ENCODE measurements at places on chromosomes 12 and 14.

- DNase-seq, result no peak
Observed at GRCh38 chr12:65597527-65597926, 226.8 kb upstream of the HMGA2 start.

DNA sequence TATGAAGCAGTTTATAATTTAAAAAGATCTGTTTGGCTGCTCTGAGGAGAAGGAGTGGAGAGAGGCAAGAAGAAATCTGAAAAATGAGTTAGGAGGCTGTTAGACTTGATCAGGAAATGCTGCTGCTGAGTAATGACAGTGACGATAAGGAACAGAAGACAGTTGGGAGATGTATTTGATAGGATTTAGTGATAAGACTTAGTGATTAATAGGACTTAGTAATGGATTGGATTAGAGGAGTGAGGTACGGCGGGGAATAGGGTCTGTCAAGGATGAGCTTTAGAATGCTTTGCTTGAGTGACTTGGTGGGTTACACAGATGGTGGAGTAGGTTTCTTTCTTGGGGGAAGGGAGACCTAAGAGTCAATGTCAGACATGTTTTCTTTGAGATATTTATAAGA is 31.7 kb downstream of the UNC79 start:
- DNase-seq, result no peak

DNA sequence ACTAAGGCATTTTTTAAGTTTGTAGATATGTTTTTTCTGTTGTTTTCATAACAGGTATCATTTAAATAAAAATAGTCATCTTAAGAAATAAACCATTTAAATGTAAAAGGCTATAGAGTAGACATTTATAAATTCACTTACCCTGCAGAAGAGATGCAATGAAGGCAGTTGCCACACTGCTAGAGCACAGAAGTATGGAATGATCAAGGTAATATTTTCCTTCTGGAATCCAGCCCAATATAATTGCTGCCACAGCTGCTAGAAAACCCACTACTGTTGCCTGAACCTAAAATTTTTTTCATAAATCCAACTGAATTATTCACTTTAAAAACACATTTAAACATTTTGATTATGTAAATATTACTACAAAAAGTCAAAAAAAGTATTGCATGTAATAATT is 69.2 kb downstream of the SLC41A2 start:
- DNase-seq, result no peak

DNA sequence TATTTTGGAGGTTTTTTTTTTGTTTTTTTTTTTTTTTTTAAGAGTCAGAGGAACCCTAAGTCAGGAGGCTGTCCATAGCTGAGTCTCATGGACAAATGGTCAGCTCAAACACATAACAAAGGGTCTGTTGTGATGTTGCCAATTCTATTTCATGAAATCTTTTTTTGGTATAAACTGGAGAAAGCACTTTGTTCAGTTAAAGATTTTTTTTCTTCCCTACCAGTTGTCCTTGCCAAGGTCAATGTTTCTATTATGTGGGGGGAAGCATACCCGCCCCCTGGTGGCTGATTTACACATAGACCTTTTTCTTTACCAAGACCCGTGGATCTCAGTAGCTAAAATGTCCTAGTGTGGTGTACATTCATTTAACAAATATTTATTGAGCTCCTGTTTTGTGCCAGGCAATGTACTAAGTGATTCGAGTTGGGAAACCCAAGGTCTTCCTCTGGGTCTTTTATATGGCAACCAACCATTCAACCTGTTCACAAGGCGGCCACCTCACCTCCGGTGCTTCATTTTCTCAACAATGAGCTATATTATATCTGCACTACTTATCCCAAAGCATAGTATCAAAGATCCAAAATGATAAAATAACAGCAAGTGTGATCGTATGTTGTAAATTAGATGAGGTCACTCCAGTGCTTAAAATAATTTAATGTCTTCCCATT is 214.5 kb downstream of the PAH start:
- peak; percentile 35 for DNase-seq

GRCh38 chr12:49604856-49605255 is 583 bp downstream of the FAM186B start:
- DNase-seq, result no peak
